ENCODE measurements at places on chromosomes 7 and 10.

GRCh38 chr10:131245475-131246059 is 66.0 kb downstream of the TCERG1L start:
- DNase-seq: no peak

DNA sequence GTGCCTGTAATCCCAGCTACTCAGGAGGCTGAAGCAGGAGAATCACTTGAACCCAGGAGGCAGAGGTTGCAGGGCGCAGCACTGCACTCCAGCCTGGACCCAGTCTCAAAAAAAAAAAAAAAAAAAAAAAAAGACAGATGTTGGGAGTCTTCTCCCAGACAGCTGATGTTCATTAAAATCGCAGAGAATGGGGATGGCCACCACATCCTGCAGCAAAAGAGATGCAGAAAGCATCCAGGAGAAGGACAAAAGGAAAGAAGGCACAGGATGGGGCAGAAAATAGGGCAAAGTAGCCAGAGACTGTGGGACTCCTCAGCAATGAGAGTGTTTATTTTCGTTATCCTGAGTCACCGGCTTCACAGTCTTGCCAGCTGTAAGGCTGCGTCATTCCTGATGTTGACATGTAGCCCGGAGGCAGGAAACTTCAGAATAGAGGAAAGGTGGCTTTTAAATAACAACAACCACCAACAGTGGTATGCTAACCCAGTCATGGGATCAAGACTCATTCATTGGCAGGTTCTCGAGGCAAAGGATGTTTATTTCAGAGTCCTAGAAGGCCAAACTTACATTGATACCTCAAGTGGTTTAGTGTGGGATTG is 149.5 kb upstream of the SVIL start:
- no peak for DNase-seq

DNA sequence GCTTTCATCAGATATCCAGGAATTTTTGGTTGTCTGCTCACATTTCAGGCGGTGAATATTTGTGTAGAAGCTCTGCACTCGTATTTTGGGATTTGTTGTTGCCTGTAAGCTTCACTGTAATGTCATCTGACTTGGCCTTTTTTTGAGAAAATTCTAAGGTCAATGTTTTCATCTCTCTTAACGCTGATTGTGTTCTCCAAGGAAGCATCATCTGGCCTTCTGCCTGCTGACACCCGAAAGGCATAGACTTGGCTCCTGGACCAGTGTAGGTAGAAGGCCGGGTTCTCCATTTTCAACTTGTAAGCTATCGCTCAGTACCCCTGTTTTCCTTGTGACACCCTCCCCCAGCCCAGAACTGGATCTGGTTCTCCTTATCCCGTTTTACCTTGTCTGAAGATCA is 44.2 kb downstream of the SLC13A1 start:
- no peak for DNase-seq

DNA sequence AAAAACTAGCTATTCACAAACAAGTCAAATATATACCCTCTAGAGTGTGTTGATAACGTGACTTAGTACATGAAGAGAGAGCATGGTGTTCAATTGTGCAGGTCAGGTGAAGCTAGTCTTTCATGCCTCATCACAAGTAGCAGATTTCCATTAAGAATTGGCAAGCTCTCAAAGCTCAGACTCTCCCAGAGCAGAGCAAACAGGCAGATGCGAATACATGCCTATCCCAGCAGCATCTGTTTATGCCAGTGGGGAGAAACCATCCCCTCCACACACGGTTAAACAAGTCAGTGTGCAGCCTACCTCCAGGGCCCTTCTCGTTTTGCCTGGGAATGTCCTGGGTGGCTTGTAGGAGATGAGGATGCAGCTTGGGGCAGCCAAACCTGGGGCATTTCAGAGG is 532.5 kb upstream of the C7orf33 start:
- DNase-seq: no peak

- DNase-seq: peak; percentile 79
Observed at GRCh38 chr10:61950449-61951143, 49.1 kb downstream of the ARID5B start.

- DNase-seq: no peak
Observed at GRCh38 chr10:14017467-14017866, 313.3 kb downstream of the FRMD4A start.

DNA sequence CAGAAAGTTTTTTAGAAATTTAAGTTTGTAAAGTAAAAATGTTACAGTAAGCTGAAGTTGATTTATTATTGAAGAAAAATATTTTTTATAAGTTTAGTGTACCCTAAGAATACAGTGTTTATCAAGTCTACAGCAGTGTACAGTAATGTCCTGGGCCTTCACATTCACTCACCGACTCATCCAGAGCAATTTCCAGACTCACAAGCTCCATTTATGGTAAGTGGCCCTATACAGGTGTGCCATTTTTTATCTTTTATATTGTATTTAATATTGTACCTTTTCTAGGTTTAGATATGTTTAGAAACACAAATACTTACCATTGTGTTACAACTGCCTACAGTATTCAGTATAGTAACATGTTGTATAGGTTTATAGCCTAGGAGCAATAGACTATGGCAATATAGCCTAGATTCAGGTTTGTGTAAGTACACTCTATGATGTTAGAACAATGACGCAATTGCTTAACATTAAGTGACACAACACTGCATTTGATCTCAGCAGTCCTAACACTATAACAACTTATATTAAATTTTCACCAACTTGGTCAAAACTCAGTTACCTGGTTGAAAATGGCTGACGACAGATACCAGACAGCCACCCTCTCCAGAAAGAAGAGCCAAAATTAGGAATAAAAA is 45.7 kb downstream of the HIBADH start:
- DNase-seq: no peak

DNA sequence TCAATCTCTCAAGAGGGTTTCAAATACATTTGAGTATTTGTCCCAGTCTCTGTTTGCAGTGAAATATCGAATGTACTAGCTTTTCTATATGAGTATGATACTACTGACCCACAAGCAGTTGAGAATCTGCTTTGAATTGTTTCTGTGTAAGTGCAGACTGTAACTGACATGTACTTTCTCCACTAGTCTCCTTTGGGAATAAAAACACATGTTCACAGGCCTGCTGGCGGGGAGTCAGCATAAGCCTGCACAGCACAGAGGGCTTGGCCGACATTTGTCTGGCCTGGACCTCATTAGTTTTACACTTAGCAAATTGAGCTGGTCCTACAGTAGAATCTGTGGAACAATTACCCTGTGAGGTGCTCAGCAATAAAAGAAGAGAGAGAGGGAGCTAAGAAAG is 72.6 kb downstream of the ITGB8 start:
- DNase-seq: no peak

- DNase-seq: no peak
Observed at GRCh38 chr10:17659365-17659764, 15.4 kb downstream of the STAM start.

DNA sequence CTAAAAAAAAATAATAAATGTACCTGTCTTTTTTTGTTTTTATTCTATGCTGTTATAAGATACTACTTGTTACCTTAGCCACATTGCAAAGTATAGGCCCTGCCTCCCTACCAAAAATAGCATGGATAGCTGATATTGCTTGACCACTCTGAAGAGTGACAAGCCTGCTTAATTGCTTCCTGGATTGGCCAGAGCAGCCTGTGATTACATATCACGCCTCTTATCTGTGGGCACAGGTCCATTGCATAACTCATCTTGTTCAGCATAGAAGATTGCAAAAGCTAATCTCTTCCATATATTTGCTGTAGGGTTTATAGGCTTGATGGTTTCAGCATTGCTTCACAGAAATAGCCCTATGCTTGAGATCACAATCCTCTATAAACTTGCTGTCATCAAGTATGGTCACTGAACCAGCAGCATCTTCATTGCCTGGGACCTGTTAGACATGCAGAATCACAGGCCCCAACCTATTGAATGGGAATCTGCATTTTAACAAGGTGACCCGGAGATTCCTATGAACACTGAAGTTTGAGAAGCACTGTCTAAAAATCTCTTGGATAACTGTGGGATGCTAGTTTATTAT is 280.8 kb upstream of the CDC14C start:
- no peak for DNase-seq

- no peak for DNase-seq
Observed at GRCh38 chr7:45691155-45691656, 117.0 kb downstream of the ADCY1 start.

DNA sequence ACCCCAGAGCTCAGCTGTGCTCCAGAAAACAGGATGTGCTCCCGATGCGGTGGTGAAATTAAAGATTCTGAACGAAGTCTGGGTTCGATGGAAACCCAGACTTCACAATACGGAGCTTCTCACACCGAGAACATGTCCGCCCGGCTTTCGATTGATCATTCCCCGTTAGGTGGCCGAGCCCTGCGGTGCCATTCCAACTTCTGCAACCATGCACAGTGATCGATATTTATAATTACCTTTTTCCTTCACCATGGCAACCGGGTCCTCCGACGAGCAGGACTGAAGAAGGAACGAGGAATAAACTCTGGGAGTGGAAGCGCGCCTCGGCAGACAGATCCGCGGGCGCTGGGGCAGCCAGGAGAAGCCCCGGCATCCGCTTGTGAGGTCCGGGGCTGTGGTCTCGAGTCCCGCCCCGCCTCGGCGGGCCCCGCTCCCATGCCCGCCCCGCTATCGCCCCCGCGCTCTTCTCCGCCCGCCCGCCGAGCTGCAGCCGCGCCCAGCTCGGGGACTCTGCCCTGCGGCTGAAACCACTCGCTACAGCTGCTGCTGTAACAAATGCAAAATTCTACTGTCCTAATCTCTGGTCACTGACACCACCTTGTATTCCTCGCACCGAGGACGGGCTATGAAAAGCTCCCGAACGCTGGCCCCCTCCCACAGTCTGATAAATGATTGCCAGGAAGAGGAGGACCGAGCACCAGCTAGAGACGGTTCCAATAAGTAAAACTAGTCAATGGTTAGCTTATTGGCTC is 26.2 kb downstream of the ABLIM1 start:
- no peak for DNase-seq

DNA sequence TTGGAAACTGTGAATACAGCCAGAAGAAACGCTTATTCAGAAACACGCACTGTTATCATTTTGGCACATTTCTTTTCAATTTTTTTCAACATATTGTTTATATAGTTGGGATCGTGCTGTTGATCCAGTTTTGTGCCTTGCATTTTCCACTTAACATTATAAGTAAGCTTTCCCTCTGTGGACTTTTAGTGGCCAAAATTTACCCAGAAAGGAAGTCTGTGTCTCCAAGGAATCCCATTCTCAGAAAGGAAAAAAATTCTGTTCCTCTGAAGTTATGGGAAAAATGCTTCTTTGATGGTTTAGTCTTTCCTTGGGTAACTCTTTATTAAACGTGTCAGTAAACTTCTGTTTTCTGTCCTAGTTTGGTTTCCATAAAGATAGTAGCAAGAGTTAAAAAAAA is 280.0 kb downstream of the REEP3 start:
- DNase-seq: no peak

GRCh38 chr7:25632616-25633015 is 404.3 kb upstream of the NPVF start:
- no peak for DNase-seq

DNA sequence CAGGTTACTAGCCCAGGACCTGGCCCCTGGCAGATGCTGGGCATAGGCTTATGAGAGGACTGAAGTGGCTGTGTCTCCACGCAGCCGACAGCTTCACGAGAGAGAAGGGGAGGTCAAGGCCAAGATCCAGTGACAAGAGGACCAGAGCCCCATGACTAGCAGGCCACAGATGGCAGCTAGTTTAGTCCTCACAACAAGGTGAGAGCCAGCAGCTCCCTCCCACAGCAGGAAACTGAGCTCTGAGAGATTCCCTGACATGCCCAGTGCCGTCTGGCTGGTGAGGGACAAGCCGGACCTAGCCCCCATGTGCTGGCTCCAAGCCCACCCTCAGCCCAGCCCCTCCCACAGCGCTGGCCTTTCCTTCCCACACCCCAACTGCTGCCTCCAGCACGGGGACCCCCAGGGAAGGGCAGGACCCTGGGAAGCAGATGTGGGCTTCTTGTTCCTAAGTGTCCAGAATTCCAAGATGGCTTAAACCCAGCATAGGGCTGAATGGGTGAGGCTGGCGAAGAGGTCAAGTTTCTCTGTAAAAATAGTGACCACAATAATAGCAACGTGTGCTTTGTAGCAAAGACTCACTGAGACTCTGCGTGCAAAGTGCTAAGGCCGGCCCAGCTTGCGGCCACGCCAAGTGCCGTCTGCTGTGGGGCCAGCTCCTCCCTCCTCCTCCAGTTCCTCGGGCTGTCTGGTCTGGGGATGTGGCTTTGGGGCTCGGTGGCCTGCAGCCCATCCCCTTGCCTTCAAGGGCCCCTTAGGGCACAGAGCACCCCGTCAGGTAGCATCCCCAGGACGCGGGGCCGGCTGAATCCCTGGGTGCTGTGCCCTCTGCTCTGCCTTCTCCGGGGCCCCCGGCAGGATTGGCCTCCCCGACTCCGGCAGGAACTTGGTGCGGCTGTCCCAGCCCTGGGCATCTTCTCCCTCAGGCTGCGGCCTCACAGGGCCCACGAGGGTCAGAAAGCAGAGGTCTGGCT is 7.8 kb upstream of the FAM20C start:
- no peak for DNase-seq

GRCh38 chr7:98687111-98687751 is 70.1 kb downstream of the NPTX2 start:
- no peak for DNase-seq

- DNase-seq: no peak
Observed at GRCh38 chr10:9069136-9069535, 1014.6 kb downstream of the GATA3 start.

- DNase-seq: no peak
Observed at GRCh38 chr10:113264333-113265131, 288.3 kb upstream of the HABP2 start.

DNA sequence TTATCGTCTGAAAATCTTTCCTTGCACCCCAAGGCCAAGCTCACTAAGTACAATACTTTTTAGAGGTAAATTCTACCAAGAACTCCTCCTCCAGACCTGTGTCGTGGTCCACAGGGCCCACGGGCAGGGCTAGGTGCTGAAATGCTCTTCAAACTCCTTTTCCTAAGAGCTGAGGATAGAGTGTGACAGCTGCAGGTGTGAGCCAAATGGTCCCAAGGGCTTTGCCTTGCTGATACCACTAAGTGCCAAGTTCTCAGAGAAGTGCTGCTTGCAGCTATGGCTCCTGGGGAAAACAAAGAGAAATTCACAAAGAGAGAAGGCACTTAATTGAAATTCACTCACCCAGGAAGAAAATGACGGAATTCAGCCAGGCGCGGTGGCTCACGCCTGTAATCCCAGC is 868.9 kb upstream of the AUTS2 start:
- DNase-seq: no peak

- no peak for DNase-seq
Observed at GRCh38 chr10:91242940-91243339, 22.5 kb downstream of the PCGF5 start.

Data from Jurkat, Clone E6-1 (cell line).